Right forelimb (tissue), 1 donor: ENCODE measurements at places on chromosomes 3 and 15.
A peak's percentile ranks its signal among the peaks of the same experiment; 100 is the strongest.

- no peak for DNase-seq
Measured at GRCh38 chr3:193194371-193194770, 46.7 kb upstream of the PLAAT1 start.

DNA sequence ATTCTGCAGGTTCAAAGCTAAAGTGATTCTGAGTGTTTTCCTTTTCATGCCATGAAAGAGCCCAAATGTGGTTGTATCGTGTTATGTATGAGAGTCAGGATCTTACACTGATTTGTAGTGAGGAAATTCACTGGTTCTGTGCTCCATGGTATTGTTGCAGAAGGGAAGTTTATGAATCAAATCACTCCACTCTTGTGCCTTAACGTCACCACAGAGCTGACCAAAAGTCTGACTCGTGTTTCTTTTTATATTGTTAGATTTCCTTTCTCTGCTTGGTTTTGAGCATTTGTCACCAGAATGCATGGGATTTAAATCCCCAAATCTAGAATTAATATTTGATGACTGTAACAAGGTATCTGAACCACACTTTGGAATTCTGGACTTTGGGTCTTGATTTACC, 29.1 kb upstream of the SLC30A4 start:
- no peak for DNase-seq

GRCh38 chr3:41502481-41502880, 303.2 kb downstream of the CTNNB1 start:
- no peak for DNase-seq

DNA sequence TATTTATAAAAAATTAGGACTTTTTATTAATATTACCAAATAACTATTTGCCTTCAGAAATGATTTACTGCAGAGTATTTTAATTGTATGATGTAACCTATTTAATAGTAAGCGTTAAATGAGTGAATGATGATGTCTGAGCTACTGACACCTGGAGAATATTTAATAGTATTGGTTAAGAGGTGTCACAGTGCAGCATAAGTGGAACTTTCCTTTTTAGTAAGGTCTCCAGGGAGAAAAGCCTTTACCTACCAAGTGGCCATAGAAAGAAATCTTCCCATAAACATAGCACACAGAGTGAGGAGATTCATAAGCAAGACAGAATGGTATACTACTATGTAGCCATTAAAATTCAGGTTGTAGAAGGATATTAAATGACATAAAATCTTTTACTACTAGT, 441.7 kb downstream of the TBL1XR1 start:
- no peak for DNase-seq

- DNase-seq = no peak
Measured at GRCh38 chr3:55897573-55898224, 410.6 kb upstream of the WNT5A start.

DNA sequence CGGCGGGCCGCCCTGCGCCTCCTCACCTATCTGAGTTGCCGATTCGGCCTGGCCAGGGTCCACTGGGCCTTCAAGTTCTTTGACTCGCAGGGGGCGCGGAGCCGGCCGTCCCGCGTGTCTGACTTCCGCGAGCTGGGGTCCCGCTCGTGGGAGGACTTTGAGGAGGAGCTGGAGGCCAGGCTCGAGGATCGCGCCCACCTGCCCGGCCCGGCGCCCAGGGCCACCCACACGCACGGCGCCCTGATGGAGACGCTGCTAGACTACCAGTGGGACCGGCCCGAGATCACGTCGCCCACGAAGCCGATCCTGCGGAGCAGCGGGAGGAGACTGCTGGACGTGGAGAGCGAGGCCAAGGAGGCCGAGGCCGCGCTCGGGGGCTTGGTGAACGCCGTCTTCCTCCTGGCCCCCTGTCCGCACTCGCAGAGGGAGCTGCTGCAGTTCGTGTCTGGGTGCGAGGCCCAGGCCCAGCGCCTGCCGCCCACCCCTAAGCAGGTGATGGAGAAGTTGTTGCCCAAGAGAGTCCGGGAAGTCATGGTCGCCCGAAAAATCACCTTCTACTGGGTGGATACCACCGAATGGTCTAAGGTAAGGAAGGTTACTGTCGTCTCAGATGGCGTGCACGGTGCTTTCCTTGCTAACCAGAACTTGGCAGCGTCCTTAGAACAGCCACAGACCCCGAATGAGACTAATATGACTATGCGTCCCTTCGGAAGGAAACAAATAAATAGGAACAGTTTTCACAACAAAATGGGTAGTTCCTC, 567 bp downstream of the TICRR start:
- no peak for DNase-seq

GRCh38 chr3:40470701-40471100, 6.2 kb upstream of the ZNF619 start:
- no peak for DNase-seq

DNA sequence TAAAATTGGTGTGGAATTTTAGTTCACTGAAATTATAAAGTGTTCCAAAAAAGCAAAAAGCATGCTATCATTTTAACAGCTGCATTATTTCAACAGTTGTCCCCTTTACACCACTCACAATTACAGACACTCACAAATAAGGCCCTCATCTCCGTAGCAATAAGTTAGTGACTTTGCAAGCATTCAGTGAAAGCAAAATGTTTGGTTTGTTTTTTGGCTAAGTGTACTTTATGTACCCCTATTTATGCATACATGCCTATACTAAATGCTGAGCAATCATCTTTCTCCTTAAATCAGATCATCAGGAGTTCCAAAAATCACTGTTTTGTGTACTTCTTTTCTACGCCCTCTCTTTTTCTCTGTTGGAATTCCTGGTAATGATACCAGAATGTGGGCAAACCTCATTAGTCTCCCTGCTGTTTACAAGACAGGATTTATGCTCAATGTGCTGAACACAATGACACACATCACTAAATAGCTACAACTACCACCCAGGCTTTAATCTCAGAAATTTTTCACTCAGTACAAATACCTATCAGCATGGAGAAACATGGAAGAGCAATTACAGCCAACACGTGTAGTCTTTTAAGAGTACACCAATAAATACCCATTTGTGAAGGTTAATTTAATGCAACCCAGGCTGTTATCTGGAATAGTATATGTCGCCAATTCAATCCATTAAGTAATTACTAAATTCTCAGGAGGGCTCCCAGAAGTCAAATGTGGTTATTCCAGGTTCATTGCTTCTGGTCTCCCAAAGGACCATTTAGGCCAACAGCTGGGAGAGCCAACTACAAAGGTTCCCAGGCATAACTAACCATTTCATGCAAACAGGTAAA, 12.0 kb downstream of the ALDH1A2 start:
- DNase-seq = no peak

GRCh38 chr15:48794697-48795134, 16.2 kb downstream of the CEP152 start:
- no peak for DNase-seq

DNA sequence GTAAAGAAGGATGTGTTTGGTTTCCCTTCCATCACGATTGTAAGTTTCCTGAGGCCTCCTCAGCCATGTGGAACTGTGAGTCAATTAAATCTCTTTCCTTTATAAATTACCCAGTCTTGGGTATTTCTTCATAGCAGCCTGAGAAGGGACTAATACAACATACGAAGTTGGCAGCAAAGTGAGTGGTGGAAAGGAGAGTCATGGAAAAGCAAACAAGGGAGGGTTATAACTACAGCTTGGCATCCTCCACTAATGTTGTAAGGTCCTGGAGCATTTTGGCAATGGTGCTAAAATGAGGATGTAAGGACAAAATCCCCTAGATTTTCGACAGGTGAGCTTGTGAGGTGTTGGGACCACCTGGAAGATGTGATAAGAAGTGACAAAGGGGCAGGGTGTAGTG, 5.8 kb upstream of the TMEM41A start:
- DNase-seq = no peak

GRCh38 chr3:119443179-119443578, 20.2 kb downstream of the TMEM39A start:
- no peak for DNase-seq

GRCh38 chr15:65384505-65384894, 6.7 kb upstream of the IGDCC3 start:
- no peak for DNase-seq

GRCh38 chr3:149267565-149267964, 45.9 kb upstream of the CP start:
- DNase-seq = no peak

GRCh38 chr3:43742920-43743319, 52.2 kb downstream of the ABHD5 start:
- DNase-seq = no peak

GRCh38 chr3:129312671-129313414, 34.2 kb downstream of the HMCES start:
- no peak for DNase-seq

DNA sequence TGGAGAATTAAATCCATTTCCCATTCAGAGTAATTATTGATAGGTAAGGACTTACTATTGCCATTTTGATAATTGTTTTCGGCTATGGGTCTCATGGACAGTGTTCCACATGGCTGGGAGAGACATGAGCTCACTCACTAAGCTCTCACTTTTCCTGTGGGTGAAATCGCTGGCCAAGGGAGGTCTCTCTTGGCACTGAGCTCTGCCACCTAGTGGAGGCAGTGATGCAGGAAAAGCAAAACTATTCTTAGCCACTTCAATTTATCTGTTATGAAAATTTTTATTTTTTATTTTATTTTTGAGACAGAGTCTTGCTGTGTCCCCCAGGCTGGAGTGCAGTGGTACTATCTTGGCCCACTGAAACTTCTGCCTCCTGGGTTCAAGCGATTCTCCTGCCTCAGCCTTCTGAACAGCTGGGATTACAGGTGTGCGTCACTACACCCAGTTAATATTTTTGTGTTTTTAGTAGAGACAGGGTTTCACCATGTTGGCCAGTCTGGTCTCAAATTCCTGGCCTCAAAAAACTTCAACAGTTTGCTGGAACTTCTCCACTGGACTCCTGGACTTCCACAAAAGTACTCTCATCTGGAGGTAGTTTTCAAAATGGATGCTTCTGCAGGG, 4.7 kb upstream of the RNF13 start:
- peak; percentile 70 for DNase-seq

- no peak for DNase-seq
Measured at GRCh38 chr3:178669758-178670157, 133.5 kb downstream of the KCNMB2 start.
